ENCODE measurements at places on chromosomes 6 and 20. TPM values are rescaled to one million over a fixed set of nuclear protein-coding genes. Genes with fewer than 3 reads are reported as not detected.

Gene NEURL2
- 1.5 TPM for total RNA-seq

Gene SIRPB1
- 4.5 TPM for total RNA-seq

Gene CLPSL2
- not detected for total RNA-seq

Gene SPATA25
- 0.49 TPM for total RNA-seq

Gene SUMO4
- total RNA-seq, result 18.7 TPM

Gene ENPP5
- not detected for total RNA-seq

Gene ZNF334
- total RNA-seq, result 1.3 TPM

Gene EMILIN3
- total RNA-seq, result 0.10 TPM

Gene PLEKHG1
- 1.2 TPM for total RNA-seq

Gene SLC35F1
- not detected for total RNA-seq

Gene CRISP2
- not detected for total RNA-seq

Gene BPI
- not detected for total RNA-seq

Gene MACROD2
- total RNA-seq, result not detected

Gene PET117
- 14.6 TPM for total RNA-seq

Gene UST
- 0.10 TPM for total RNA-seq

Gene GPLD1
- 0.59 TPM for total RNA-seq

Gene LY6G6D
- total RNA-seq, result not detected

Gene HLA-DMB
- 19.2 TPM for total RNA-seq

Gene HCRTR2
- not detected for total RNA-seq

Gene CCM2L
- total RNA-seq, result not detected

Gene RBPJL
- total RNA-seq, result 0.17 TPM

Gene TRERF1
- 48.9 TPM for total RNA-seq

Gene FAM217A
- not detected for total RNA-seq

Gene TEAD3
- total RNA-seq, result 0.17 TPM

Gene KCNK16
- total RNA-seq, result not detected

Gene MYL9
- 0.46 TPM for total RNA-seq

Gene HTR1B
- not detected for total RNA-seq

Gene EPM2A
- 4.6 TPM for total RNA-seq

Gene HLA-DQB2
- 7.1 TPM for total RNA-seq

Gene LY6G6F
- not detected for total RNA-seq
